ENCODE measurements at places on chromosomes 12 and 14.

- DNase-seq, result no peak
Observed at GRCh38 chr12:53575502-53576249, 50.5 kb downstream of the ATF7 start.

DNA sequence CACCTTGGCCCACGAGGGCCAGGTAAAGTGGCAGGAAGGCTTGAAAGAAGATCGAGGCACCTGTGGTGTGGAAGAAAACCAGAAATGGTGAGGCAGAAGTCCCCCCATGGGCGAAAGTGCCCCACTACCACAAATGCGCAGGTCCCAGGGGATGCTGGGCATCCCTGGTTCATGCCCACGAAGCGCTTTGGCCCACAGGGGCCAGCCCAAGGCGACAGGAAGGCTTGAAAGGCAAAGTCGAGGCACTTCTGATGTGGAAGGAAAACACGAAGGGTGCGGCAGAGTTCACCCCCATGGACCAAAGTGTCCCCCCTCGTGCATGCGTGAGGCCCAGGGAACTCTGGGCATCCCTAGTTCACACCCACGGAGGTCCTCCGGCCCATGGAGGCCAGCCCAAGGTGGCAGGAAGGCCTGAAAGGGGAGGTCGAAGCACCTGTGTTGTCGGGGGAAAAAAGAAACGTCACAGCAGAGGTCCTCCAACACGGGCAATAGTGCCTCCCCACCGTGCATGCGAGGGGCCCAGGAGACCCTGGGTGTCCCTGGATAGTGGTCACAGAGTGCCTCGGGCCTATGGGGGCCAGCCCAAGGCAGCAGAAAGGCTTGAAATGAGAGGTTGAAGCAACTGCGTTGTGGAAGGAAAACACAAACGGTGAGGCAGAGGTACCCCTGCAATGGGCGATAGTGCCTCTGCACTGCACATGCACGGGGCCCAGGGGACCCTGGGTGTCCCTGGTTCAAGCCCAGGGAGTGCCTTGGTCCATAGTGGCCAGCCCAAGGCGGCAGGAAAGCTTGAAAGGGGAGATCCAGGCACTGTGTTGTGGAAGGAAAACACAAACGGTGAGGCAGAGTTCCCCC is 373.9 kb downstream of the ALG10 start:
- no peak for DNase-seq

DNA sequence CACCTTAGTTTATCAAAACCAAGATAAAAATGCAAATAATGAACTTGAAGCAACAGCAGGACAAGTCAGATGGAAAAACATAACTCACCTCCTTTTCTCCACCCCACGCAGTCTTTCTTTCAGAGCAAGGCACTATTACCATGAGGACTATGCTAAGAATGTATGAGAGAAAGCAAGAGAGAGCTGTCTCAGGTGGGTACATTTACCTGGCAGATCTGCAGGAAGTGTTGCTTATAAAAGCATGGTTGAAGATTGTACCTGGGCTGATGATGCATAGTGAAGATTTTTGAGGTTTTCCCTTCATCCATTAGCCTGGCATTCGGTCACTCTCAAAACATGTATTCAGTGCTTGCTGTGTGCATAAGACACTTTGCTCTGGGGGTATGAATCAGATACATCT is 68.8 kb upstream of the IFNG-AS1 start:
- DNase-seq, result no peak

DNA sequence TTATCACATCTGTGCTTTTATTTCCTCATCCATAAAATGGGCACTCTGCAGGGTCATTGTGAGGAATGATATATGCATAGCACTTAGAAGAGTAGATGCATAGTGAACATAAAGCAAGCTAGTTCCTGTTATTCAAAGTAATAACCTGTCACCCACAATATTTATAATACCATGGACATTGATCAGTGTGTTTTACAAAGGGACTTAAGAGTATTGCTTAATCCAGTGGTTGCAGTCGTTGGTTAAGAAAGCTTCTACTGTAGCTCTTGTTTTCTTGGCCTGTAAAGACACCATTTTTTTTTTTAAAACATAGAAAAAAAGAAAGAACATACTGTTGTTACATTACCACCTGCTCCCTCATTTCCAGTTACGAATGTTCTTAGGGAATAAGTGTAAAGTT is 13.1 kb downstream of the METAP2 start:
- DNase-seq, result no peak

DNA sequence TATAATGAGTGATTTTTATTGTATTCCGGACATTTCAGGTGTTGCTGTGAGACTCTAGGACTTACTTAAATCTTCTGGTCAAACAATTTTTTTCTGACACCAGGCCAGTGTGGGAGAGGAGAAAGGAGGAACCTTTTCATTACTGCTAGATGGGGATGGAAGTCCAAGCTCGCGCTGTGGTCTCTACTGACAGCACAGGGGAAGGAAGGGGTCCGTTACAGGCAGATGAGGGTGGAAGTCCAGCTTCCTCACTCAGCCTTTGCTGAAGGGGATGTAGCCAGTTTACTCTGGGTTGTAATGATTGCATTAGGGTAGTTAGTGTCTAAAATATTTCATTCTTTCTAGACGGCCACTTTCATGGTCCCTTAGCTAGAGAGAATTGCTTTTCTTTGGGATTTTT is 26.3 kb upstream of the ST8SIA1 start:
- DNase-seq, result no peak

- no peak for DNase-seq
Observed at GRCh38 chr12:111209811-111210210, 159.1 kb downstream of the PHETA1 start.

DNA sequence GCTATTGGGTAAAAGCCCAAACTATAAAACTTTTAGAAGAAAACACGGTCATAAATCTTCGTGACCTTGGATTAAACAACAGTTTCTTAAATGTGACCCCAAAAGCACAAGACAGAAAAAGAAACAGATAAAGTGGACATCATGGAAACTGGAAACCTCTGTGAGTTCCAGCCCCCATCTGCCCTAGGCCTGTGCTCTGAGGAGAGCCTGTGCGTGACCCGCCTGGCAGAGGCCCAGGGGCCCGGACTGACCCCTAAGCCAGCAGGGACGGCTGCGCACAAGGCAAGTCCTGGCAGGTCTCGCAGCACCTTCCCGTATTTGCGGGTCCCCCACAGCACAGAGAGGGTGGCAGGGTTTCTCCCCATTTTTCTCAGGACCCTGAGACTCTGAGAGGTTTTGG is 76.0 kb downstream of the CHGA start:
- DNase-seq, result no peak

DNA sequence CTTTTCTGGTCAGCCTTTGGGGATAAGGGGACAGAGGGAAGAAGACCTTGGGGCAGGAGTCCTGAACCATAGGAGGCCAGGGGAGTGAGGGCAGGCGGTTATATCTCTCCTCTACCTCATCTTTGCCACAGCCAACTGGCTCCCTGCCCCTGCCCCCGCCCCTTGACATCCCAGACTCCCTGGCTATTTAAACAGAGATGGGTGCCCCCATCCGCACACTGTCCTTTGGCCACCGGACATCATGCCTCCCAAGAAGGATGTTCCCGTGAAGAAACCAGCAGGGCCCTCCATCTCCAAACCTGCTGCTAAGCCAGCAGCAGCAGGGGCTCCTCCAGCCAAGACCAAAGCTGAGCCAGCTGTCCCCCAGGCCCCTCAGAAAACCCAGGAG is 1.3 kb downstream of the MYL6B start:
- DNase-seq, result no peak
